AG04450 (cell line): ENCODE measurements at places on chromosomes 12 and 14.
A peak's percentile ranks its signal among the peaks of the same experiment; 100 is the strongest.

GRCh38 chr12:56775638-56776037 lies 12.5 kb downstream of the HSD17B6 start:
- DNase-seq: no peak

DNA sequence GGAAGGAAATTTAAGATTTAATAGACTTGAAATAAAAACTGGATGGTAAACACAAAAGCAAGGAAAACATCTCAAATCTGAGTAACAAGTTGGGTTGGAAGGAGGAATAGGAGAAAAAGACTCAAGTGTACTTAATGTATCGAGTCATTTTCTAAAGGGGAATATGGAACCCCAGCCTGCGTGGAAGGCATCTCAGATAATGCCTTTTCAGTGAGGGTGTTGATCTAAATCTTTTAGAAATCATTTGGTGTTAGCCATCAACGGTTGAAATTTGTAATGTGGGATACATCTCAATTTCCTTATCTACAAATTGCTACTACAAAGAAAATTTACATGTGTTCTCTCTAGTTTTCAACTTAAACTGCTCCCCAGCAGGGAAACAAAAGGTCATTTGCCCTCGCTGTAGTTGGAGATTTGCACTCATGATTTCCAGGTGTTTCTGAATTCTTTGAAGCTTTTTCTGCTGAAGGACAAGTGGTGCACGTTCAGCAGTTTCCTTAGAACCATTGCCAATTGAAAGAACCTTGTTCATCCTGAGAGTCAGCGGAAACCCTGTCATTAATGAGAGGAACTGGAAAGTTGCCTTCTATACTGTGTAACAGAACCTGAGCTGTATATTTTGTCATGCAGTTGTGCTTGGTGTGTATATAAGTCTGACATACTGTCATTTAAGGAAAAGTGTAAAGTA lies 2.2 kb downstream of the PCBP2 start:
- DNase-seq: no peak

GRCh38 chr12:1481906-1482305 lies 112.5 kb downstream of the FBXL14 start:
- DNase-seq: no peak

DNA sequence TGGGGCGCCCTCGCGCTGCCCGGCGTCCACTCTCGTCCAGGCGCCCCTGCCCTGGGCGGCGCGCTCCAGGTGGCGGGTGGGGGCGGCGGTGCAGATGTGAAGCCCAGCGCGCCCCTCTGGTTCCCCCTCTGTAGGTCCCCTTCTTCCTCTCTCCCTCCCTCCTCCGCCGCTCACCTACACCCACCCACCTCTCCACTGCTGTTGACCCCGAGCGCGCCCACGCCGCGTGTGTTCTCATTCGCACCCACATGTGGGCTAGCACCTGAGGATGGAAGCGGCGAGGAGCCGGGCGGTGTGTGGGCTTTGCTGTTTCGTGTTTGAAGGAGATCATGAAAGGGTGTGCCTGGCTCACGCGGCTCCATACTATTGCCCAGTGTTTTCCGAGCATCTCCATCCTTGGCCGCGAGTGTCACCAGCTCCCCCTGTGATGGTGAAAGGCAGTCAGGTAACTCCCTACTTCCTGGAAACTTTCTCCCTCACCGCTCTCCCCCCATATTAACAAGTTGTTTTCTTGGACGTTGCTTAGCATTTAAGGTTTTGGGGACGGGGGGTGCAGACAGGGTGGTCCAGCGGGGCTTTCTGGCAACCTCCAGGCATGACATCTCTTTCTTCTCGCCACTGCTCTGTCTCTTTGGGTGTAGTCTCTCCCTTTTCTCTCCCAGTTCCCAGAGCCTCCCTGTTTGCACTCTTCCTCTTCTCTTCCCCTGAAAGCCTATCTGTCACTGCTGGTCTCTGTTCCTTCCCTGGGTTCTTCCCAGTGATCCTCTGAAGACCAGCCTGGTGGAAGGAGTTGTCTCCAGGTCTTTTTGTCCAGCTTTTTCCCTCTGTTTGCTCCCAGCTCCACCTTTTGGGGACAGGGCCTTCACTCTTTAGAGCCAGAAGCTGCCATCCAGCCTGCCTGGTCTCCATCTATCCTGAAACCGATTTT lies 1.6 kb downstream of the CACNA1C start:
- DNase-seq: no peak

GRCh38 chr12:47901063-47901717 lies 3.6 kb downstream of the VDR start:
- DNase-seq: no peak

DNA sequence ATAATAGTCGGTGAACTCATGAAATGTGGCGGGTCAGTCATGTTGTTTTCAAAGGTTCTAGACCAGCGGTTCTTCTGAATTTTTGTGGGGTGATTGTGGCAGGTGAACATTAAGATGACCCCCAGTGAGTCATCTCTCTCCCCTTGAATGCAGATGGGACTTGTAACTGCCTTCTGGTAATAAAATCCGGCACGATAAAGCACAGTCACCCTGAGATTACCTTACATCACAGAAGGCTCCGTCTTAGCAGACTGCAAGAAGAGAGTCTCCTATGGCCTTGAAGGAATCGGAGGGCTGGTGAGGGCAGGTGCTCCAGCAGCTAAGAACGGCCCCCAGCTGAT lies 189.6 kb downstream of the FOXN3 start:
- DNase-seq: no peak

GRCh38 chr14:54478636-54479215 lies 10.1 kb downstream of the GMFB start:
- no peak for DNase-seq

- no peak for DNase-seq
Measured at GRCh38 chr14:99779751-99780150, 13.5 kb upstream of the EML1 start.

DNA sequence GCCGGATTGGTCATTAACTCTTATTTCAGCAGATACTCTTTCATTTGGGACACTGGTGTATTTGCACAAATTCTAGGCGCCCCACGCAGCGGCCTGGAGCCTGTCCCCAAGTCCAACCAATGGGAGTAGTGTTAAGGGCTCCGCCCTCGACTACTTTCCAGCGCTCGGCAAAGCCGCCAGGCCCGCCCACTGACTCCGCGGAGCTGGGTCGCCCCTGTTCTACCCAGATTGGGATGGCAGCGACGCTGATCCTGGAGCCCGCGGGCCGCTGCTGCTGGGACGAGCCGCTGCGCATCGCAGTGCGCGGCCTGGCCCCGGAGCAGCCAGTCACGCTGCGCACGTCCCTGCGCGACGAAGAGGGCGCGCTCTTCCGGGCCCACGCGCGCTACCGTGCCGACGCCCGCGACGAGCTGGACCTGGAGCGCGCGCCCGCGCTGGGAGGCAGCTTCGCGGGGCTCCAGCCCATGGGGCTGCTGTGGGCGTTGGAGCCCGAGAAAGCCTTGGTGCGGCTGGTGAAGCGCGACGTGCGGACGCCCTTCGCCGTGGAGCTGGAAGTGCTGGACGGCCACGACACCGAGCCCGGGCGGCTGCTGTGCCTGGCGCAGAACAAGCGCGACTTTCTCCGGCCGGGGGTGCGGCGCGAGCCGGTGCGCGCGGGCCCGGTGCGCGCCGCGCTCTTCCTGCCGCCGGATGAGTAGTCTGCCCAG lies at the start of gene ACOT6:
Gene ACOT6, plus strand, starts transcription at position 179 of the 707 bp plus-strand sequence. Its CDS starts 55 bp downstream, at position 234.
- peak; percentile 8 for DNase-seq

DNA sequence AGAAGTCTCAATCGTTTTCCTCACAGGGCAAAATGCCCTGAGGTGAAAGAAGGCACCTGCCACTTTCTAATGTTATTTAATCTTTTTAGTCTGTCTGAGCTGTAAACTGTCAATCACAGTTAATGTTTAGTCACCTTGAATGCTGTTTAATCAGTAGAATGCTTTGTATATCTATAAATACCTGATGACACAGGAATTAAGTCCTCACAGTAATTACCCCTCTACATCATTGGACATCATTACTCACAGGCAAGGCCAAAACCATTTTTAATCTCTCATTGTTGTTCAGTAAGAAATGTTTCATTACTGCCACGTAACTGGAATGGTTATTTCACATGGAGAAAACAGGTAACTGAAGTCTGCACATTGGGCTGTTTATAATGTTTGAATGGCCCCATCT lies 178.8 kb downstream of the EXOC5 start:
- DNase-seq: no peak

DNA sequence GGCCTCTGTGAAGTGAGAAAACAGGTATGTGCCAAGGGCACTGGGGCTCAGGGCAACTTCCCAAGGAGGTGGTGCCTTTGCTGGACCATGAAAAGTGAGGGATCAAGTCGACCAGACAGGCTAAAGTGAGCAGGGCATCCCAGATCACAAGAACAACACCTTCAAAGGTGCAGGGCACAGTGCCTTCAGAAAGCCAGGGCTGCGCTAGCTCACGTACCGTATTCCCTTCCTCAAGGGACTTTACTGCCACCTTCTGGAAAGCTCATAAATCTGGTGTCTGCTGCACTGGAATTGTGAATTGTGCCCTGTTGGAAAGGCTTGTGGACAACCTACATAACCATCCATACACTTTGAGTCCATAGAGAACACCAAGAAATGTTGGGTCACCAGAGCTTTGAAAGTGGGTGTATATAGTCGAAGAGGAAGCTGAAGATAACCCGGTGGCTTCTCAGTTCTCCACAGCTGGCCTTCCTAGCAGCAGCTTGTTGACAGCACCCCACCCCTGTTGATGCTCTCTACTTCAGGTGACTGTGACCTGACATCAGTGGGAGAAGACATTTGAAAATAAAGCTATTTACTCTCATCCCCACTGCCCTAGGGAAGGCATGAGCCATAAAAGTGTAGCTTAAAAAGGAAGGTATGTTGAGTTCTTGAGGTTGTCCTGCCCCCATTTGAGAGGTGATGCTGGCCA lies 24.5 kb downstream of the FIGNL2 start:
- DNase-seq: peak; percentile 24

GRCh38 chr12:95509300-95509699 lies 35.3 kb downstream of the METAP2 start:
- DNase-seq: no peak

- no peak for DNase-seq
Measured at GRCh38 chr12:60223242-60223641, 627.4 kb downstream of the SLC16A7 start.

- DNase-seq: no peak
Measured at GRCh38 chr12:13097491-13098011, 5.9 kb downstream of the GSG1 start.

DNA sequence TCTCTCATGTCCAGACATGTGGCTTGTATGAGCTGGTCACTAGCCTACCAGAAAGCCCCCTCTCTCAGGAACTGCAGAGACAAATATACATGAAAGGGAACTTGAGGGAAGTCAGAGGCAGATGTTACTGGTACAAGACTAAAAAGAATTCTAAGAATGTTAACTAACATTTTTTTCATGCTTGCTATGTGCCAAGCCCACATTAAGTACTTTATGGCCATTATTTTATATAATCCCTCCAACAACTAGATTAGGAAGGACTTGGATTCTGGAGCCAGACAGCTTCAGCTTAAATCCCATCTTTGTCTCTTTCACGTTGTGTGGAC lies 24.6 kb downstream of the TTC9 start:
- no peak for DNase-seq

DNA sequence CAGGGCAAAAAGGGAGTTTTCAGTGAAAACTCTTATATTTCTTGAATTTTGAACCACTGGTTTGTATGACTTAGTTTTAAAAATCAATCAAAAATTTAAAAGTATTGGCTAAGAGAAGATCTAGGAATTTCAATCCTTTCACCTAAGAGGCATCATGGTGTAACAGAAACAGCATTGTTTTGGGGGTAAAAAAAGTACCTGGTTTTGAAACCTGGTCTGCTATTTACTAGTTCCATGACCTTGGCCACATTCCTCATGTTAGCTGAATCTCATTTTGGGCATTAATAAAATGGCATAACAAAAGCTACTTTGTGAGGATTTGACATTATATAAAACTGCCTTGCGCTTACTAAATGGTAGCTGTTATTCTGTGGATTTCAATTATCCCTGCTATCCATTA lies 16.7 kb upstream of the GNPNAT1 start:
- no peak for DNase-seq

GRCh38 chr12:131345521-131346436 lies 365.1 kb upstream of the SFSWAP start:
- no peak for DNase-seq

DNA sequence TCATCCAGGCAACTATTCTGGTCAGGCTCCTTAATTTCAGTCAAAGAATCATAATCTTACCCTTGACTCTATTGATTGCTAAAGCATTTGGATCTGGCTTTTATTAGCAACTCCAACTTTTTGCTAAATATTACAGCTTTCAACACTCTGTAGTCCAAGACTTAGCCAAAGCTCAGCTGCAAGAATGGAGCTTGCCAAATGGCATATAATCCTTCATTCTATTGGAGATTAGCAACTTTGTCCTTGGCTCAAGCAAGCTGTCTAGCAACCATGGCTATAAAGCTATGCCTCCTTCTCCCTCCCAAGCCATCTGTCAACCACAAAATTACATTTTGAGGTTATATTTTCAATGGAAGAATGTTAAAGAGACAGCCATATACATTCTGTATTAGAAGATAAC lies 23.1 kb upstream of the NID2 start:
- no peak for DNase-seq

GRCh38 chr14:52018252-52018651 lies 28.9 kb downstream of the RTRAF start:
- no peak for DNase-seq

DNA sequence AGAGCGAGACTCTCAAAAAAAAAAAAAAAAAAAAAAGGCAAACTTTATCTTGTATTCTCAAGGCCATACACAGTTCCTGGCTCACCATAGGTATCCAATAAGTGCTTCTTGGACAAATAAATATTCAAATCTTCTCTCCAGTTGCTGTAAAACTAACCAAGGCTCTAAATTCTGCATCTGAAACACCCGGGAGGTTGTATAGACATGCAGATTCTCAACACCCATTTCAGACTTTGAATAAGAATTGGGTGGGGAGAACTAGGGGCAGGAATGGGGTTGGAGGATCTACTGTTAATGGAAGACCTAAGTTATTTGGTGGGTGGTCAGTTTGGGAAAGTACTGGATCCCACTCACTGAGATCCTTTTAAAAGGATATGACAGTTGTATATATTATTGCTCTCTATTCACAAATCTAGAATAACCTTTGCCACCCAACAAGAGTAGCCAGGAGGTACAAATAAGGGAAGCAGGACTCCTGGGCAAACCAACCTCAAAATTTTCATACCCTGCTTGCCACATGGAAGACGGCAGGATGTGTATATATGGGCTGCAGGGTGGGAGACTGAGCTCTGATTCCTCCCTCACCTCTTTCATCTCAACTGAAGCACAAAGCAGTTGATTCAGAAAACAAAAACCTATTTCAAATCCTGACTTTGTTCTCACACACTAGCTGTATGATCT lies 879 bp downstream of the GDF3 start:
- DNase-seq: no peak

GRCh38 chr14:32072676-32073075 lies 4.4 kb upstream of the ARHGAP5 start:
- no peak for DNase-seq

DNA sequence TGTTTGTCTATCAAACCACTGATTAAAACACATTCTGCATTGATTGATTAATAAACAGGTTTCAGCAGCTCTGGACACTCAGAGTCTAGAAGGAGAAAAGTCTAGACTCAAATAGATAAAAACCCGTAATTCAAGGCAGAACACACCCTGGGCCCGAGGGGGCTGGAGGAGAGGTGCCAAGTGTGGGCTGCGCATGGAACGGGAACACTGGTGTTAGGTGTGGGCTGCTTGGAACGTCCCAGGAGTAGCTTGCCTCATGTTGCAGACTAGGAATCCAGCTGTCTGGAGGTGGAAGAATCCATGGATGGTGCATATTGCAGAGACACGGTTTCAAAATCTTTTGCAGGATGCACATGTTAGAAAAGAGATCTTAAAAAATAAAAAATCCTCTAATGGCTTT lies 223.0 kb downstream of the APAF1 start:
- no peak for DNase-seq

GRCh38 chr12:25283006-25283405 lies 32.3 kb upstream of the KRAS start:
- DNase-seq: no peak

- no peak for DNase-seq
Measured at GRCh38 chr14:61379639-61380184, 58.3 kb downstream of the PRKCH start.
